ENCODE measurements at places on chromosomes 12 and 14. TPM values are rescaled to one million over a fixed set of nuclear protein-coding genes. Genes with fewer than 3 reads are reported as not detected.

Gene COCH
- total RNA-seq: 0.51 TPM

Gene SERPINA10
- not detected for total RNA-seq

Gene ZC2HC1C
- 1.3 TPM for total RNA-seq

Gene CACNA1C
- total RNA-seq: 0.42 TPM

Gene GLS2
- total RNA-seq: 0.63 TPM

Gene SLC17A8
- not detected for total RNA-seq

Gene PLCZ1
- not detected for total RNA-seq

Gene CYP46A1
- not detected for total RNA-seq

Gene PRMT5
- 80.5 TPM for total RNA-seq

Gene DTX1
- total RNA-seq: 0.66 TPM

Gene FAIM2
- 0.83 TPM for total RNA-seq

All from T-helper 1 cell treated with Interleukin-12 subunit alpha and Interleukin-12 subunit beta and Interleukin-4 antibody, amounts not matched to agents 30 ng/mL and 1 ng/mL, for 36 hours (primary cell).